SJSA1 (cell line): ENCODE measurements at places on chromosomes 7 and 10.

GRCh38 chr7:41834805-41835694 is 132.2 kb upstream of the INHBA start:
- DNase-seq = no peak

GRCh38 chr7:140624392-140625191 is 16.0 kb downstream of the DENND2A start:
- no peak for DNase-seq

DNA sequence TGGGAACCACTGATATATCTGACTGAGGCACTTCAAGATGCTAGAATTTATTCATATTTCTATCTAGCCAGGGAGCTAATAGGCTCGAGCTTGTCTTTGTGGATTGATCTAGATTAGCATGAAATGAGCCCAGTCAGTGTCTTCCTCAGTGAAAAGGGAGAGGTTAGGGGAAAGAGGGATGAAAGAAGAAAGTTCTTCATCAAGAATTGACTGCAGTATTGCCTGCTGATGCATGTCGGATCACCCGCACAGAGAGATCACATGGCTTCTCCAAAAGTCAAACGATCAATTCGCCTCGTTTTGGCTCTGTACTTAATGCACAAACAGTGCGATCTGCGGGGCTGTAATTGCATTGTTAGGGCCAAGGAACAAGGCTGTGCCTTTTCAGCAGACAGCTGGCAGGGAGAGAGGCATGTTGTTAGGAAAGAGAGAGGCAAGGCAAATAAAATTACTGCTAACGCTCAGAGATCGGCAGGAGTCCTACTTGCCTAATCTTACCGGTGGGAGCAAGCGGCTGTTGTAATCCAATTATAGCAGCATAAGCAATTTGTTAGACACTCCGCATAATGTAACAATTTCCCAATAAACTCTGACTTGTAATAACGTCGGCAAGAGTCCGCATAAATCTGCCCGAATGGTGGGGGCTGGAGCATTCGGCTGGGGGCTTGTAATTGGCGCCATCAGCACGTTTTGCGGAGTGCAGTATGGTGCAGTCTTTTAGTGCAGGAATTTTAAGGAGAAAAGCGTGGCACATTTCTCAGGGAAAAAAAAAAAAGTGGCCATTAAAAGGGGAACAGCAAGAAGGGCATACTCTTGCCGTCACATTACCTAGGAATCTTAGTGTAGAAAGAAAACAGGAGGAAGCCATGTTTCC is 102.1 kb downstream of the POLL start:
- DNase-seq = no peak

GRCh38 chr7:14000247-14000646 is 10.8 kb upstream of the ETV1 start:
- DNase-seq = no peak

- no peak for DNase-seq
Observed at GRCh38 chr7:107725138-107725740, 18.7 kb upstream of the CBLL1 start.

DNA sequence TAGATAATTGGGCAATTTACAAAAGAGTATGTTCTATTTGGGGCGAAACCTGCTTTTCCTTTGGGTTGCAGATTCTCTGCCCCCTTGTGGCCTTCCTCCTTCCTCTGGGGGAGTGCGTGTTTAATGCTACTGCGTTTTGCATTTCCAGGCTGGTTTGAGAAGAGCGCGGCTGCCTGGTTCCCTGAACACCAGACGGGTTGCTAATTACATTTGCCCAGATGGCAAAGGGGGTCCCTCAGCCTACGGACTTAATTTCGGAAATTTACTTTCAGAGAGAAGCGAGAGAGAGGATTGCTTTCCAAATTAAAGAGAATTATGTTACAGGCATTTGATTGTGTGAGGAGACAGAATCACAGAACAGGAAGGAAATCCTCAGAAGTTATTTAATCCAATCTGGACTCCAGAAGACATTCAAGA is 91.9 kb upstream of the JAZF1 start:
- DNase-seq = peak; percentile 48

- DNase-seq = no peak
Observed at GRCh38 chr7:75817116-75817515, 3.5 kb upstream of the CCL24 start.

DNA sequence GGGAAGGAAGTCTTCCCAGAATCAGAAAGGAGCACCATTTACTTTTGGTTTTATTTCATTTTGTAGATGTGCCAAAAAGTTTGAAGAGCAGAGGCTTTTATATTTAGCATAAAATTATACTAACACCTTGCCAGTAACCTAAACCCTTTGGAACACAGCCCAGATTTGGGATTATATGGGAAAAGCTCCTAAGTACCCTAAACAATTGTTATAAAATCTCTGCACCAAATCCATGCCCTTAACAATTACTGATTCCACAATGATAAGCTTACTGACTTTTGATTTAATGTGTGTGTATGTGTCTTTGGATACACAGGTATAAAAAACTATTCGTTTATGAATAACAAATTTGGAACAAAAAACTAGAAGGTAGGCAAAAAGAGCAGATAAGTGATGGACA is 39.0 kb upstream of the TMEM229A start:
- DNase-seq = no peak

GRCh38 chr7:27097686-27098577 is 2.1 kb upstream of the HOXA1 start:
- DNase-seq = no peak

DNA sequence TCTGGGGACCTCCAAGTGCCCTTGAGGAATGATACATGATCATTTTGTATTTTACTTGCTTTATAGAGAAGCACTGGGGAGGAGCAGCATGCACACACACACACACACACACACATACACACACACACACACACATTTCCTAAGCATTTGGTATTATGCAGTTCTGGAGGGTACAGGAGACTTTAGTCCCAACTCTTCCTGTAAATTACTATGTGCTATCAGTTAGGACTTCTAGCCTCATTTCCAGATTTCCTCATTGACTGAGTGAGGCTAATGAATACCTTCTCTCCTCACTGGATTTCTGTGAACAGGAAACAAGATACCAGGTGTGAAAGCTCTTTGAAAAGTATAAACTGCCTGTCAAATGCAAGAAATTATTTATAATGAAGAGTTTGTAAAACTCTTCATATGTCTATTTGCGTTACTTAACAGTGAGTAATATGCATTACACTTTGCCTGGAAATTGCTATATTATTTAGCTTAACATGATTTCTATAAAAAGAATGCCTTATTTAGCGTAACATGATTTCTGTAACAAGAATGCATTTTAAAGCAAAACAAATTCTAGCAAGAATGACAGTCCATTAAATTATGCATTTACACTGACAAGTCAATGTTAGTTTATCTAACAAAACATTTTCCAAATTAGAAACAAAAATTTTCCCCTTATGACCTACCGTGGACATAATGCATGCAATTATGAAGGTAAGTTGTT is 34.2 kb downstream of the ACTA2 start:
- no peak for DNase-seq

DNA sequence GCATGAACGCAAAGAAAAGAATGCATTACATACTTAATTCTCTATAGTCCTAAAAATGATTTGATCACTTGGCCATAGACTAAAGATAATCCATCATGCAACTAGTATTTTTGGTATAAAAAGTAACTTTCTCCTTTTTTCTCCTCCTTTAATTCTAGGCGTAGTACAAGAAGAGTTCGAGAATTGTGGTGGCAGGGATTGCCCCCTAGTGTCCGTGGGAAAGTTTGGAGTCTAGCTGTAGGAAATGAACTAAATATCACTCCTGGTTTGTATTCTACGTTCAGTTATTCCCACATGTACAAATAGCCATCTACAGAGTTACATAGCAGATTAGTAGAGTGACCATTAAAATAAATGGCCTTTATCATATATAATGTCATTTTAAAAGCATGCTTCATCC is 45.5 kb upstream of the HELLS start:
- no peak for DNase-seq

DNA sequence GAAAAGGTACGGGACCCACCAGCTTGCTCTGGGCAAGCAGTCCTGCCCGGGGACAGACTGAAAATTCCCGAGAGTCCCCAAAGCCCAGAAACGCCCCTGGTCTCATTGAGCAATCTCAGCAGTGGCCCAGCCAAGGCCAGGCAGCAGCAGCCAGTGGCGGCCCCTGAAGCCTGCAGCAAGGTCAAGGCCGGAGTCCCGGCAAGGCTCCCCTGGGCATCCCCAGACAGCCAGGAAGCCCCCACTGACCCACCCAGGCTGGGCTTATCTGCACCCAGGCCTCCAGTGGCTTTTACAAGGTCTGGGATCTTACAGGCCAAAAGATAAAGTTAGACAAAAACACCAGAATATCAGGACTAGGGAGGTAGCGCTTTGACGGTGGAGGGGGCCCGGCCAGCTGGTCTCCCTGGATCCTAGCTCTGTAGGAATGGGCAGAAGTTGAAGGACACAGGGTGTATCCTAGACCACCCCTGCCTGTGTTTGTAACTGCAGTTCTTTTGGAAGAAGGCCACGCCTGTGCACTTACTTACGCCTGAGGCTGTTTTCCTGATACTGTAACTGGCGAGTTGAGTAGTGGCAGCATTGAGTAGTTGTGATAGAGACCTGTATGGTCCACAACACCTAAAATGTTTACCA is 130.5 kb upstream of the NPS start:
- no peak for DNase-seq

- no peak for DNase-seq
Observed at GRCh38 chr7:44535348-44536064, 5.6 kb downstream of the NPC1L1 start.

GRCh38 chr10:529468-530230 is 159.8 kb downstream of the DIP2C start:
- no peak for DNase-seq

GRCh38 chr7:128236924-128237586 is 4.0 kb upstream of the LEP start:
- no peak for DNase-seq

GRCh38 chr7:22319424-22320403 is 37.2 kb downstream of the RAPGEF5 start:
- DNase-seq = no peak

DNA sequence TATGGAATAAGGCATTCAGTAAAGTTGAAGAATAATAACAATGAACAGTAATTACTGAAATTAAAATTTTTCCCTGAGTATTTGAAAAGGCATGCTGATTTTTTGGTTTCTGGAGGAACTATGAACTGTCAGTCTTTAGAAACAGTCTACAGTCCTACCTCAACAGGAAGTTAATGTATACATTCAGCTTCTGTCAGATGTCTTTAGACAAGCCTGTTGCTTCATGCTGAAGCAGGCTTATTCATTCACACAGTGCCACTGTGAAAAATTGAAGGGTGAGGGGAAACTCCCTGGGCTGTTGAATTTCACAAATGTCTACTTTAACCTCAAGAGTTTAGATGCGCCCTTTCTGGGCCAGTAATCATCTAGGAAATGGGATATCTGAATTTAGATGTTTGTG is 3.5 kb downstream of the NRF1 start:
- no peak for DNase-seq

GRCh38 chr10:29204070-29204800 is 84.6 kb upstream of the LYZL1 start:
- peak; percentile 48 for DNase-seq

DNA sequence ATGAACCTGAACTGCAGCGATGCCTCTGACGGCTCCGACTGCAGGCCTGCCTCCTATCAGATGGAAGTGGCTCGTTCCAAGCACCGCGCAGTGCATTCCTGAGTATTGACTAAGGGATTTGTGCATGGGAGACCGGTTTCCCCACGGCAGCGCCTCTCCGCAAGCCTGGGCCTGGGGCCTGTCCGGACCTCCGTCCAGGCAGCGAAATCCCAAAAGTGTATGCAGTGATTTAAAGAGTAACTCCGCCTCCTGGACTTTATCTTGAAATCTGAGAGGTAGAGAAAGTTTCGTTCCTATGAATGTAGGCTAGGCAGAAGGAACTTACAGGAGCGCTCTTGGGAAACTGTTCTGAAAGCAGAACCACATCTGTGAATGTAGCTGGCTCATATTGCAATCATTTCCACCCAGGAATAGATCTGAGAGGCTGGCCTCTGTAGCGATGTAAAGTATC is 106.2 kb upstream of the CELF2 start:
- DNase-seq = peak; percentile 44

DNA sequence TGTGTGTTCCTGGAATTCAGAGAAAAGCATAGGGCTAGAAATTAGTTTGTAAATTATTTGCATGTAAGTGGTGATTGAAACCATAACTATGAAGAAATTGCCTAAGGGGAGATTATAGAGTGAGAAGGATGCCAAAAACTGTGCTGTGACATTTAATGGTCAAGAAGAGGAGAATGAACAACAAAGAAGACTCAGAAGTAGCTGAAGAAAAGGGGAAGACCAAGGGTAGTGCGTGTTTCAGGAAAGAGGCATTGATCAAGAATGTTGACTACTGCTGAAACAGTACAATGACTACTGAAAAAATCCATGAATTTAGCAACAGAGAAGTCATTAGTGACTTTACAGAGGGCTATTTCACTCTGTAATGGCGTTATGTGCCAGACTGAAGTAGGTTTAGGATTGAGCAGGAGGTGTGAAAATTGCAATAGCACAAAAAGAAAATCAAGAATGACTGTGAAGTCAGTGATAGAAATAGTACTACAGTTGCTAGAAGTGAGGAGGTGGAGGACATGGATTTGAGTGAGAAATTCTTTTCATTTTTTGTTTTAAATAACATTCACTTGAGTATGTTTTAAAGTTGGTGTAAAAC is 28.9 kb upstream of the SAMD9L start:
- no peak for DNase-seq

- DNase-seq = no peak
Observed at GRCh38 chr7:41536122-41536872, 166.6 kb downstream of the INHBA start.
